Iris pigment epithelial cell (primary cell): ENCODE measurements at places on chromosomes 2 and 18.

GRCh38 chr18:47558110-47558750 lies 306.8 kb upstream of the SKOR2 start:
- no peak for DNase-seq

- DNase-seq, result no peak
These were observed 633.1 kb upstream of the SETBP1 start for GRCh38 chr18:44047585-44047984.

- DNase-seq, result no peak
These were observed 94.1 kb downstream of the GALNT3 start for GRCh38 chr2:165699946-165700345.

DNA sequence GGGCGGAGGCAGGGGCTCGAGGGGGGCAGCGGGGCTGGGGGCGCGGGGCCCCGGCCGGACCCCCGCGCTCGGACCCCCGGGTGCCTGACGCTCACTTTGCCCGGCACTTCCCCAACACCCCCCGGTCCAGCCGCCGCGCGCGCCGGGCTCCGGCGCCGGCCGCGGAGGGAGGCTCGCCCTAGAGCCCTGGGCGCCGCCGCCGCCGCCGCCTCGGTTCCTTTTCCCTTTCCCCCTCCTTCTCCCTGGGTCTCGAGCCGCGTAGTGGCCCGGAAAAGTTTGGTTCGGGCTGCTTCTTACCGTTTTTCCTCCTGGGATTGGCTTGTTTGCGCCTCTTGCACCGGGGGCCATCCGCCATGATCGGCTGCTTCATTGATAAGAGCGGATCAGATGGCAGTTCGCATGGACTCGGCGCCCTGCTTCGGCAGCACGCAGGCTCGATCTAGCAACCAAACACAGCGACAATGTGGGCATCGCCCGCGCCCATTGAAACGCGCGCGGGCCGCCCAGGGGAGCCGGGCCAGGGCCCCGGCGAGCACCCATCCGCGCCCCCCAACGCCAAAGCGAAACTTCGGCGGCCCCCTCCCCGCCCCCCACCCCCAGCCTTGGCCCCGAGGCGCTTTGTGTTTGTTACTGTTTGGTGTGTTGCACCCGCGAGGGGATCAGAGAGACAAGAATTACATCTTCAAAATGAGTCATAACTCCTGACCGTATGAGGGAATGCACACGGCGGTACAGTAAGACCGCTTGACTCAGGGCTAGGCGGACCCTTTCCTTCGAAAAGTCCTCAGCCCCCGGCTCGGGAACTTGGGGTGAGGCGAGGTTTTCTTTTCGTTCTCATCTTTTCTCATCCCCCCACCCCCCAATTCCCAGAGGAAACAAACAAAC lies 2.7 kb downstream of the ZEB2 start:
- DNase-seq, result peak; percentile 98

GRCh38 chr18:8468191-8468590 lies 141.0 kb upstream of the RAB12 start:
- no peak for DNase-seq
